ENCODE measurements at places on chromosomes 5 and 9.

DNA sequence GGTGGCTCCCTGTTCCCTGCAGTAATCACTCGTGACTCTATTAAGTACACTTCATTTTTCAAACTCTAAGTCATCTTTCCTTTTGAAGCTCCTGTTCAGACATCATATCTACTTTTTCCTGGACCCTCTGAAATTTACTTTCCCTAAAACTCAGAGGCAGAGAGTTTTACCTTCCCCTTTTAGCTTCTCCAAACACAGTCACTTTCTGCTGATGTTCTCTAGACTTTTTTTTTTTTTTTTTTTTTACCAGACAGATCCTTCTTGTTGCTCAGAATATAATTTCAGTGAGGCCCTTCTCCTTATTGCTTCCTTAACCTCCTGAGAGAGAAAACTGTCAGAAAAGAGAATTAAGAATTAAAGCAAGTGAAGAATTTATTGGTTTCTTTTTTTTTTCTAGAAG, 86.6 kb upstream of the LRRTM2 start:
- DNase-seq: no peak

DNA sequence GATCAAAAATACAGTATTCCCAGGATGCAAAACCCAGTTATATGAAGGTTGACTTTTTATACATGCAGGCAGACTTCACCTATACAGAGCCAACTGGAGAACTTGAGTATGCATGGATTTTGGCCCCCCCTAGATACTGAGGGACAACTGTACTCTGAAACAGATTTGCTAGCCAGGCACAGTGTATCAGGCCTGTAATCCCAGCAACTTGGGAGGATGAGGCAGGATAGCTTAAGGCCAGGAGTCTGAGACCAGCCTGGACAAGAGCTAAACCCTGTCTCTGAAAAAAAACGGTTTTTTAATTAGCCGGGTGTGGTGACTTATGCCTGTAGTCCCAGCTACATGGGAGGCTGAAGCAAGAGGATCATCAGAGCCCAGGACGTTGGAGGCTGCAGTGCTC, 21.9 kb downstream of the PTBP3 start:
- no peak for DNase-seq

DNA sequence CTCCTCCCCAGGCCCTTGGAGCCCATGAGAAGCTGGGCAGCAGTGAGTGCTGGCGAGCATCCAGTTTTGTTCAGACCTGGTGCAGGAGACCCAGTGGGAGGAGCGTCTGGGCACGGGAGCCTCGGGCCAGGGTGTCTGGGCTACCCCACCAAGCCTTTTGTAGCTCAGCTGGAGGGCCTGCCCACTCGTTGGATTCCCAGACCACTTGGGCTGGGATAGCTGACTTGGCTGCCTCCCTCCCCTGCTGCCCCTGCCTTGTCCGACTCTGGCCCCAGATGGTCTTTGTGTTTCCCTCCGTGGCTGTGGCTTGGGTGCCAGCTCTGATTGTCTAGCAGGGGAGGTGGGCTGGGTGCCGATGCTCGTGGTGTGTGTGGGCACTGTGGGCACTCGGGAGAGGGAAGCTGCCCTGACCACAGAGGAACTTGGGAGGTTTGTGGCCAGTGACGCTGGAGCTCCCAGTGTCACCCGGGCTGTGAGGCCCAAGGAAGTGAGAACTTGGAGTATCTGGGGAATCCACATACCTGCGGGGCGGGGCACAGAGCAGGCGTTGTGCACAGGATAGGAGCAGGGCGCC, 47.3 kb downstream of the WNK2 start:
- no peak for DNase-seq

DNA sequence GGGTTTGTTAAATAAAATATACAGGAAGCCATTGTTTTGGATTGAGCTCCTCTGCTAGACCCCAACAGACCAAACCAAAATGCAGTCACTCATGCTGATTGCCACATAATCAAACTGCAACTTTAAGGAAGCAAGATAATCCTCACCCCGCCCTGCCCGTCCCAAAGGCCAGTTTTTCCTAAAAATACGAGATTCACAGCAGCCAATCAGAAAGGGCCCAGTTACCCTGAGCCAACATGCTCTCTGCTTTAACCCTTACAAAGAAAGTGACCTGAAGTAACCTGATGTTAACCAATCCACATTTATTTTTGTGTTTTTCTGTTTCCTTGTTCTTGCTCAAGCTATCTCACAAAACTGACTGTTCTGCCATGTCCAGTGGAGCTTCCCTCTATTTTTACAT, 21.5 kb upstream of the RNF20 start:
- no peak for DNase-seq

DNA sequence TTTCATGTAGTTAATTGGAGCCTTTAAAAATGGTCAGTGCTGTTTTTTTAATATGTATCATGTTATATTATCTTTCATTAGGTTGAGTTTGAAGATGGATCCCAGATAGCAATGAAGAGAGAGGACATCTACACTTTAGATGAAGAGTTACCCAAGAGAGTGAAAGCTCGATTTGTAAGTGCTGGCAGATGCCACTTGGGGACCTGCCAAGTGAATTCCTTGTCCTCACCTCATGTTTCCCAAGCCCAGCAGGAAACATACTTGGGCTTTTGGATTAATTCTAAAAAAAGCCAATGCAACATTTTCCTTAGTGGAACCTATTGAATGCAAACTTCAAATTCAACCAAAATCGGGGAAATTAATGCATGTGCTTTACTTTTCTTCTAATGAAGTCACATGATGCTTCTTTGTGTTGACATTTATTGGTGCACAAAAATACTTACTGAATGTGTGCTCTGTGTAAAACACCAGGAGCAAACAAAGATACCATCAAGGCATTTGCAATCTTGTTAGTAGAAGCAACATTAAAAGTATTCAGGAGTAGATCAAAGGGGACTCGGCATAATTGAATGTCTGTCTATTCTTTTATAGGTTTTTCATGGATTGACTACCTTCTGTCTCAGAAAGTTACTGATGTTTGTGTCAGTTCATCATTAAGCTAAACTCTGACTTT, 412.1 kb downstream of the KDM4C start:
- DNase-seq: peak; percentile 32

- no peak for DNase-seq
Observed at GRCh38 chr5:59169081-59169767, 586.3 kb downstream of the RAB3C start.

GRCh38 chr5:158521995-158522394, 577.7 kb downstream of the EBF1 start:
- DNase-seq: peak; percentile 65

DNA sequence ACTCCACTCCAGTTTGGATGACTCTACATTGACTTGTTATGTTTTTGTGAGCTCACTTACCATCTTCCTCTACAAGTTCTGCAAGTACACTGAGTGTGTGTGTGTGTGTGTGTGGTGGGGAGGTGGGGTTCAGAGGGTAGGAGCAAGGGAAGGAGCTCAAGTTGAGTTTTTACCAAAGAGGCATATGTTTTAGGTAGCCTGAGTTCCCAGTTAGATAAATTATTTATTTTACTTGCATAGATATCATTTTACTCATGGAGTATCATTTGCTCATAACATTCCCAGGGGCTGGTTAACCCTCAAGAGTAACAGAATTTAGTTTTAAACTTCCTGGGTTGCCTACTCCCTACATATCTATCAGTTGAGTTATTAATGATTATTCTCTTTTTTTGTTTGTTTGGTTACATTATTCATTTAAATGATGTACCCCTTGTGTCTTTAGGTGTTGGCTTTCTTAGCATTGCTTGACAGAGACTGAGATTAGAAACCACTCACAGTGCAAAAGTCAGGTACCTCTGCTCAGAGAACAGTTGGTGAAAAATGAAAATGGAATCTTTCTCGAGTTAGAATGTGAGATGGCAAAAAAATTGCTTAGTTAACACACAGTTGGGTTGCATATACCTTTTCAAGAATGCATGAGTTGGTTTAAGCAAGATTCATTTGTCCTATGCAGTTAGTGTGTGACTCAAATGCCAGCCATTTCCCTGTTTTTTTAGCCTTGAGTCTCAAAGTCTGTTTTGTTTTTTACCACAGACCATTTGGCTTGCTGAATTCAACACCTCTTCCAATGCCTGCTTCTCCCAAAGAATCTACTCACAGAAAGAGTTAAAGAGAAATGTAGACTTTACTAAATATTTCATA, 29.2 kb downstream of the TNFSF8 start:
- DNase-seq: peak; percentile 17

All from cardiac fibroblast (primary cell).